ENCODE measurements at places on chromosomes 5 and 9.

DNA sequence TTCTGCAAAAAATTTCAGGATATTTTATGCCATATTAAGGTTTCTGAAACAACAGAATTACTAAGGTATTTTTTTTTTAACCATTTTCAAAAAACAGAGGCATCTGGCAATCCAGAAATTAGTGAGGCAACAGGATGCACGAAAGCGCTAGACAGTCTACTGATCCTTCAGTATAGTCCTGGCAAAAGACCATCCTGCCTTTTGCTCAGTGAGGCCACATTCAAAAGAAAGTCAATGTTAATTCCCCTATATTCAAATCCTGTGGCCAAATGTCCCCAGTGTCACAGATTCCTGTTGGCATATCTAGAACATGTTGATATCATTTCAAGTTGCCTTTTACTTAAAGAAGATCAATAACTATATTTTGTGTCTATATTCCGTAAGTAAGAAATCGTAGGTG is 13.1 kb upstream of the NFIB start:
- no peak for ATAC-seq

- peak; percentile 73 for ATAC-seq
These were observed 26.1 kb downstream of the IDNK start for GRCh38 chr9:83649080-83649479.

DNA sequence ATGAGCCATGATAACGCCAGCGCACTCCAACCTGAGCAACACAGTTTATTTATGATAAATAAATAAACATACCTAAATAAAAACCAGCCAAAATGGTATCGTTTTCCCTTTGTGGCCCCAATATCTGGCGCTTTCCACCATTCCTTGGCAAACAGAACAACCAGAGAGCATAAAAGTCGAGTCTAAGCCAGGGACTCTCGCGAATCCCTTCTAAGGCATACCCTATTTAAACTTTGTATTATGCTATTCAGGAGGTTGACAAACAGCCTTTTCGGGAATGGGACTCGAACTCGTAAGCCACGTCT is 386 bp upstream of the MATR3 start:
- no peak for ATAC-seq

GRCh38 chr5:43432486-43433375 is 20.5 kb upstream of the CCL28 start:
- no peak for ATAC-seq

DNA sequence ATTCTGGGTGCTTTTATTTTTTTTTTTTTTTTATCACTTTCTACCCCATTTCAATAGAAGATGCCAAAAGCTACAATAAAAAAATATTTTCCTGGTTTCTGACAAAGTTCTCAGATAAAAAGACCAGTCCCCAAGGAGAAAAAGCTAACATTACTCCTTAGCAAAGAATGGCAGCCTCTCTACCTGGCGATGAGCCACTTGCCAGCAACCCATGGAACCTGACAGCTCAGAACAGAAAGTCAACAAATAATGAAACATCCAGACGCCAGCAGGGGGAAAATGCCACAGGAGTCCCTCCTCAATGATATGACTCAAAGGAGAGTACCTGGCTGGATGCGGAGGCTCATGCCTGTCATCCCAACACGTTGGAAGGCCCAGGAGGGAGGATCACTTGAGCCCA is 123.2 kb downstream of the MYO10 start:
- no peak for ATAC-seq

DNA sequence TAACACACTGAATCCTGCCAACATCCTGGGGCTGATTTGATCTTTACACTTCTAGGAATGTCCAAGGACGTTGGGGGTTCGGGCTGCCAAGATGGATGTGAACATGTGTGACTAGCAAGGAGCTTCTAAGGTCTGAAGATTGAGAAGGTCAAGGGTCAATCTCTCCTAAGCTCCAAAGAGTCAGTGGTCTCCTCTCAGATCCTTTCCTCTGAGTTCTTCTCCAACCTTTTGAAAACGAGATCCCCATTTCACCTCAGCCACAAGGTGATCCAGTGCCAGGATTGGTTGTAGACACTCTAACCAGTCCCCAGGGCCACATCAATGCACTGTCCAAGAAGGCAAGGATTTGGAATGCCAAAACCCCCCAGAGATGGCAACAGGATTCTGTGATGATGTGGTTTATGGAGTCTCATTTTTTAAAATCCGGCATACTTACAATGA is 266.8 kb downstream of the NDUFS4 start:
- ATAC-seq: no peak
